ENCODE measurements at places on chromosomes 1 and 21.

- no peak for DNase-seq
Observed at GRCh38 chr1:227943381-227944089, 4.2 kb downstream of the WNT9A start.

DNA sequence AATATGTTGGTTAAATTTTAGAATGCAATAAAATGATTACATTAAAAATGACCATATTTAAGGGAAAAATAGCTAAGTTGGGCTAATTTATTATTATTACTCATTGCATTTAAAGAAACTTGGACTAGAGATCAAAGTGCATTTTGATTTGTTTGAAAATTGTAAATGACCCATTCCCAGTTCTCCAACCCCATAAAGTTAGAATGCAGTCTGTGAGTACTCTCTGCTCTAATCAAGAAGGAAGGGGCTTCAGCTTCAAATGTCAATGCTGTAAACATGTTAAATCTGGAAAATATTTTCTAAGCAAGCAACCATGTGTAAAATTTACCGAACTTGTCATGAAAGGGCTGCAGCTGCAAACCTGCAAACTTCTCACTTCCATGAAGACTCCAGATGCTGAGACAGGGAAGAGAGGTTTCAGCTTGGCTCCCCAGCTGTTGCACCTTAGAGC, 232.7 kb downstream of the TTLL7 start:
- DNase-seq: no peak

- DNase-seq: no peak
Observed at GRCh38 chr1:203915811-203916210, 54.4 kb downstream of the SNRPE start.

DNA sequence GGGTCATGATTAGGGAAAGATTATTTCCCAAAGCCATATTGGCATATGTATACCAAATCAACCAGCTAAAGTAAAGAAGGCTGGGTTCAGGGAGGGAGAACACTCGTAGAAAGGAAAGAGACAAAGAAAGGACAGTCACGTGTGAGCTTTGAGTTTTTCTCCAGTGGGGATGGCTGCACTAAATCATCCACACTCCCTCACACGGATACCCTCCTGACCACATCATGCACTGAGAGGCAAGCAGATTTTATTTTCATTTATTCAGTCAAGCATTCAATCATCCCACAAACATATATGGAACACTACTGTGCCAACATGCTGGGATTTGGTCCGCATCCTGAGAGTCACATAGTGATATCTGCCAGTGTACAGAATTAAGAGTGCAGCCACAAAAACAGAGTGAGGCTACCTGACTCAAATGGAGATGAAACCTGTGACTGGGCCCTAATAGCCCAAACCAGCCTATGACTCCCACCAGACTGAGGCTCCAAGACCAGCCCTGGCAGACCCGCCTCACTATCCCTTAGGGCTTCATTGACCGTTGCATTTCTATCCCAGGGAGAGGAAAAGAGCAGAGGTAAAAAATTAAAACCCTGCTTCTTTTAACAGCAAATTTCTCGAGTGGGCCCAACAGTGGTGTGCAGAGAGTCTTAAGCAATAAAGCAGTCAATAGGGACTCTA, 155.9 kb downstream of the BARHL2 start:
- no peak for DNase-seq

DNA sequence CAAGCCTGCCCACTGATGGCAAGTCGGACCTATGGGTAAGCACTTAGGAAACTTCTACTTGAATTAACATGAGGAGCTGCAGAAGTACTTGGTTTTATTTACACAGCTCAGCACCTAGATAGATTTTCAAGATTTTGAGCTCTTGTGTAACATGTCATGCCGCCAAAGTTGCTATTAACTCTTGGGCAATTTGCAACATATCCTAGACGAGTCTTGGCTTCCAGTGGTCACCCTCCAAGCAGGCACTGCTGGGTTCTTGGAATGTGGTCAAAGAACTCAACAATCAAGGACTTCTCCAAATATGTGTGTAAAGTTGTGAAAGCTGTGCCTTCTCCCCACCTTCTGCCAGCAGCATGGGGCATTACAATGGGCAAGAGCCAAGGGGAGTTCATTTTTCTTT, 17.8 kb upstream of the GUCA2B start:
- DNase-seq: no peak

DNA sequence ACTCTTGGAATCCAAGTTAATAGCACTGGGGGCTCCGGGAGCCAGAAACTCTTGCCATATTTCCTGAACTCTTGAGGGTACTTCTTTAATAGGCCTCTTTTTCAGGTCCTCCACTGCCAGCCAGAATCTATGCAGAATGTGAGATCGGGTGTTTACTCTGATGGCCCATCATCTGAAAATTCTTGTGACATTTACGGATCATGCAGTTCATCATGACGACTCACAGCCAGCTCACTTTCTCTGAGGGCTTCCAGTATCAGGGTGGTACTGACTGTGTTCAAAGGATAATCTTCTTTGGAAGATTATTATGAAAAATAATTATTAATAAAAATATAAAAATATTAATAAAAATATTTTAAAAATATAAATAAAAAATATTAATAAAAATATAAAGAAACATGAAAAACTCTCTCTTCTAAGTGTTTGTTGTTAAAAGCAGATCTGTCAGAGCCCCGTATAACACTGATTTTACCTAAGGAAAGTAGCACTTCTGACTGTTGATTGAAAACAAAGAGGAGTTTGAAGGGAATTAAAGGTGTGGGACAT, 194.3 kb upstream of the GREM2 start:
- no peak for DNase-seq

GRCh38 chr1:57800376-57800775, 376.5 kb upstream of the DAB1 start:
- DNase-seq: no peak

DNA sequence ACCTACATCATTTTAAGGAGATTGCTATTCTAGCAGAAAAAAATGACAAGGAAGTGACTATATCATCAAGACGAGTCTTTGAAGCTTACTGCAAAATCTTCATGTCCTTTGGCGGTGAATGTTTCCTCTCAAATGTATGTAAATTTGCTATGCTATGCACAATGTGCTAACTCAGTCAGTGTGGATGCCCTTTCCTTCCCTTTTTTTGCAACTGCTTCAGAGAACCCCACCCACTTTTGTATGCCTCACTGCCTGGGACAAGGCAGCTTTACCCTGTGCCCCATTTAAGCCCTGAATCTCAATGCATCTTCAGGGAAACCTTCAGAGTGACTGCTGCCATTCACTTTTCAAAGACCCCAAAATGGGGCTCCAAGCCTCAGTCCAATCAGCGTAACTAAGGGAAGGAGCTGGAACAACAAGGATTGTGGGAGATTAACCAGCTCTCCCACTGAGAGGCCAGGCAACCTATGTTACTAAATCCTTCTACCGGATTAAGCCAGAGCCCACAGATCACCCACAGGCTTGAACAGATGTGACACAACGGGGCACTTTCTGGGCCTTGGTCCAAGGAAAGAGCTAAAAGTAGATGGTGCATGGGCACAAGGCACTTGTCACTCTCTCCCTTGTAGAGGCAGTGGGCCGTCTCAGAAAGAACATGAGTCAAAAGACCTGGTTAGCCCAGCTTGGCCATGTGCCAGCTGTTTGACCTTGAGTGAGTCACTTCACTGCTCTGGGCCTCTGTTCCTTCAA, 154.4 kb downstream of the PLPP3 start:
- DNase-seq: no peak

DNA sequence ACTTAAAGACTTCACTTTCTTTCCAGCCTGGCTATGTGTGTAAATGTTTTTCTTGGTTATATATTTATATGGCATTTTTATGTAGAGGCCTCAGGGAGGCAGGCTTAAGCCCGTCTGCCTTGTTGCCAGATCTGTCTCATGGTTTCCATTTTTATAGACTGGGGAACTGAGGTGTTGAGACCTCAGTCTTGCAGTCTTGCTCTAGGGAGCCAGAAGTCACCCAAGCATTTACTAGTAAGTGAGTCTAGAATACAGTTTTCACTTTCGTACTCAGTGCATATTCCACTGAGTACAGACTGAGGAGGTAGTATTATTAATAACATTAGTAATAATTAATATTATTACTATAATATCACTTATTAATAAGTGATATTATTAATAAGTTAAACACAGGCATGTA, 161.4 kb downstream of the UCK2 start:
- no peak for DNase-seq

- no peak for DNase-seq
Observed at GRCh38 chr1:216458812-216459211, 35.6 kb upstream of the USH2A start.

DNA sequence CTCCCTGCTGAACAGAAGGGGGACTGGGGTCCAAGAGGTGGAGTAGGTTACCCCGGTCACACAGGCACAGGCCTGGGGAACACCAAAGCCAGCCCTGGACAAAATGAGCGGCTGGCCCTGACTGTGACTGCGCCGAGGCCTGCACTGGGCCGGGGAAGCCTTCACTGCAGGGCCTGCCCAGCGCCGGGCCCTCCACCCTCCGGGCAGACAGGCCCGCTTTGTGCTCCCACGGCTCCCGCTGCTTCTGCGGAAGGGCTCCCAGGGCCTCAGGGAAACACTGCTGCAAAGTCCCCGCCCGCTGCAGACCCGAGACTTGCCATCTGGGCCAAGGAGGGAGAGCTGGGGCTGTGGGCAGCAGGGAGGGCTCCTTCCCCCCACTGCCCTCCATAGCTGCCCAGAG, 35.3 kb downstream of the MEGF6 start:
- DNase-seq: no peak

GRCh38 chr1:39946216-39946615, 8.7 kb upstream of the MFSD2A start:
- DNase-seq: no peak

DNA sequence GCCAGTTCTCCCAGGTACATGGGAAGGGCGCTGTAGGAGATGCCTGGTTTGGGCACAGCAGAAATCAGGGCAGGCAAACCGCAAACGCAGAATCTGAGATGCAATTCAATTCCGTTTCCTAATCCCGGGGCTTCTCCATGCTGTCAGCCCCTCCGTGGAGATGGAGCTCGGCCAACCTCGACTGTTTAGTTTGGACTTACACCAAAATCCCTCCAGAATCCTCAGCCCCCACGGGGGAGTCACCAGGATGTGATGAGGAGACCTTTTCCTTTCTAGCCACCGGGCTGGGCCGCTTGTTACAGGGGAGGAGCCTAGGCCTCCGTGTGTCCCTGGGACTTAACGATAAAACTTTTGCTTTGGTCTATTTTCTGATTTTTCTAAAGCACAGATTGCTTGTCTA, 7.9 kb downstream of the SLC2A7 start:
- DNase-seq: no peak

- DNase-seq: no peak
Observed at GRCh38 chr1:184152434-184152898, 100.9 kb downstream of the TSEN15 start.

GRCh38 chr1:88421997-88422396, 262.1 kb upstream of the PKN2 start:
- DNase-seq: no peak

All from CD4-positive, alpha-beta T cell treated with Interleukin-4 for 4 hours (primary cell).